Activated naive CD8-positive, alpha-beta T cell treated with anti-CD3 and anti-CD28 coated beads, Interleukin-2, amount 50 U/mL, for 16 hours (primary cell): ENCODE measurements at places on chromosomes 7 and 10.

DNA sequence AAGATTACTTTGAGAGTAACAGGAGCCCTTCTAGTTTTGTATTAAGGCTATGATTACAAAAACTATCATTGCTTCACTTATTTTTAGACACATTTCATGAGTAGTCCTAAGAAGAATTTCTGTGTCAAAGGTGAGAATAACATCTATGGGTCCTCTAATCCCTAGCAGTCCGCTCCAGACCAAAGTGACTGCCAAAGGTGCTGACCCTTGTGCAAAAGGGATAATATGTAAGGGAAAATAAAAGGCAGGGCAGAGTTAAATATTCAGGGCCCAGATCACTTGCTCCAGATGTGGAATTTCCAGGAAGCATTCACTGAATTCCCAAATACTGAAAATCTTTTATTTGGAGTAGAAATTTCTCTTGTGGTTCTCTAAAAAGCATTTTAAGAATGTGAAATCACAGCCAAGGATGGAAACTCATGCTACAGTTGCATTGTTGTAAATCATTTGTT lies 29.3 kb downstream of the RHOBTB1 start:
- DNase-seq, result no peak

DNA sequence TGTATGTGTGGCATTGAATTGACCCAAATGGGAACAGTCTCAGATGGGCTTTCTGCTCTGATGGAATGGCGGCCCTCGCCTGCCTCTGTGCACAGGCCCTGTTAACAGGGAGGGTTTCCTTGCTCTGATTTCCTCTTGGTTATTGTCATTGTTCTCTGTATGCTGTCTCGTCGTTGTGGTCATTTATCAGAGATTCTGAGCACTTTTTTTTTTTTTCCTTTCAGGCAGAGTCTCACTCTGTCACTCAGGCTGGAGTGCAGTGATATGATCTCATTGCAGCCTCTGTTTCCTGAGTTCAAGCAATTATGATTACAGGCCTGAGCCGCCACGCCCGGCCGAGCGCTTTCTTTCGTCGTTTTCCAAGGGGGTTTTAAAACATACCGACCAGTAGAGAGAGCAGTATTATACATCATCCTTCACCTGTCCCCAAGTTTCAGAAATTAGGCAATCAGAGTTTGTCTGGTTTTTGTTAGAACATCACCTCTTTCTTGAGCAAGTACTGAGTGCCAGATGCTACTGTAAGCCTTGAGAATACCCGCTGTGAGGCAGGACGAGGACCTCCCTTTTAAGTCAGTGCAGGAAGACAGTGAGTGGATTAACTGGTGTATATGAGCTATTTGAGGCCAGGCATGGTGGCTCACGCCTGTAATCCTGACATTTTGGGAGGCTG lies 6.5 kb downstream of the CHST12 start:
- no peak for DNase-seq

DNA sequence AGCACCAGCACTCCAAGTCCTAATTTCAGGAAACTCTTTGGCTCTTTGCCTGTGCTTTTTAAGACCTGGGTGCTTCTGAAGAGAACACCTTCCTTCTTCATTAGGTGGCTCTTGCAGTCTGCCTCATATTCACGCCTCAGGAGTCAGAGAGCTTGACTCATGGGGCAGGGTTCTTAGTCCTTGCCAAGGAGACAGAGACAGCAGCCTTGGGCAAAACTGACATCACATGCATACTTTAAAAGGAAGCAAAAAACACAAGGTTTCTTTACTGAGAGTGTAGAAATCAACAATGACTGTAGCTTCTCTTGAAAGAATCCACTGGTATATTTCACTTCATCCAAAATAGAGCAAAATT lies 780.6 kb downstream of the INHBA start:
- no peak for DNase-seq

GRCh38 chr10:8331896-8332729 lies 277.6 kb downstream of the GATA3 start:
- DNase-seq, result peak; percentile 26

- DNase-seq, result no peak
These were observed 15.2 kb upstream of the DNAAF5 start for GRCh38 chr7:711093-711921.

GRCh38 chr7:106180721-106181120 lies 68.6 kb upstream of the SYPL1 start:
- DNase-seq, result no peak

GRCh38 chr7:124649397-124650014 lies 116.1 kb downstream of the GPR37 start:
- no peak for DNase-seq

DNA sequence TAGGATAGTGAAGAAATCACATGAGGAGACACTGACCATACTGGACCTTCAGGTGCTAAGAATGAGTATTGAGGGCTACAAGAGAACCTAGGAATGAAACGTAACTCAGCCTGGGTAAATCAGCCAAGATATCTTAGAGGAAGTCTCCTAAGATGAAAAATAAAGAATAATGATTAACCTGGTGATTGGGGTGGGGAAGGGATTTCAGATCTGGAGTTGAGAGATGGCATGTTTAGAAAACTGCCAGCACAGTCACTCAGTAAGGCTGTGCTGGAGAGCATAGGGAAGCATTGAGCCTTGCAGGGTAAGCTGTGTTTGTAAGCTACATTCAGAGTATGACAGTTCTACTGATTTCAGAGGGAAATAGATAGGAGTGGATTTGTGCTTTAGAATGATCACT lies 1.9 kb upstream of the MALRD1 start:
- DNase-seq, result no peak

- DNase-seq, result no peak
These were observed 13.4 kb downstream of the WDR86 start for GRCh38 chr7:151396328-151396970.

- no peak for DNase-seq
These were observed 154.3 kb downstream of the ZNF365 start for GRCh38 chr10:62528441-62528840.

GRCh38 chr7:143354965-143355364 lies 7.5 kb downstream of the FAM131B start:
- DNase-seq, result no peak

DNA sequence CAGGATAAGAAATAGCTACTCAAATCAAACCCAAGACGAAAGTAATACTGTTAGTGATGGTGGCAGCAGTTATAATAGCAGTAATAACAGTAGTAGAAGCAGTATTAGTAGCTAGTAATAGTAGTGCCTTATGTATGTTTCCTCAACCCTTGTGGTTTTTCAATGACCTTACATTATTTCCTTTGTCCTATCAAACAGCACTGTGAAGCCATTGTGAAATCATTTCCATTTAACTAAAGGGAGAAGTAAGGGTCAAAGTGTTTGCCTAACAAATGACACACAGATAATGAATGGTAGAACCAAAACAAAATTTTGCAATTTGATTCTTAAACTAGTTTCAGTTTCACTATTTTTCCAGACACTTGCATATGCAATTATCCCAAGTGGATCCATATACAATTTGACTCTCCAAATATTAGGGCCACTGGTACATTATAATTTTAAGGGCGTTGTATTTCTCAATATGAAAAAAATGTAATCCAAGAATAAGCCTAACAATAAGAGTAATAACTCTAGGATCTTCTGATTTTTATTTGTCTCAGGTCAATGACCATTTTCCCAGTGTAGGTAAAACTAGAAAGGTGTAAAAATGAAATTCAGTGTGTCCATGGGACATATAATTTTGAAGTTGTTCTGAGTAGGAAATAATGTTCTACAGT lies 33.7 kb upstream of the TMEM26 start:
- no peak for DNase-seq

DNA sequence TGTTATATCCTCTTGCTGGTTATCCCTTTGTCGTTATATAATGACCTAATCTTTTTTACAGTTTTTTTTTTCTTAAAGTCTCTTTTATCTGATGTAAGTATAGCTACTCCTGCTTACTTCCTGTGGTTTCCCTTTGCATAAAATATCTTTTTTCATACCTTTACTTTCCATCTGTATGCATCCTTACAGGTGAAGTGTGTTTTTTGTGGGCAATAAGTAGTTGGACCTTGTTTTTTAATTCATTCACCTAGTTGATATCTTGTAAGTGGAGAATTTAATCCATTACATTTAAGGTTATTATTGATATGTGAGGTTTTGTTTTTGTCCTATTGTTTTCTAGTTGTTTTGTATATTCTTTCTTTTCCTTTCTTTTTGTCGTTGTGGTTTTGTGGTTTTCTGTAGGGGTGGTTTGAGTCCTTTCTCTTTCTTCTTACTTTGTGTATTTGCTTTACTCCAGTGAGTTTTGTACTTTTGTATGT lies 168.6 kb downstream of the MLLT10 start:
- no peak for DNase-seq

DNA sequence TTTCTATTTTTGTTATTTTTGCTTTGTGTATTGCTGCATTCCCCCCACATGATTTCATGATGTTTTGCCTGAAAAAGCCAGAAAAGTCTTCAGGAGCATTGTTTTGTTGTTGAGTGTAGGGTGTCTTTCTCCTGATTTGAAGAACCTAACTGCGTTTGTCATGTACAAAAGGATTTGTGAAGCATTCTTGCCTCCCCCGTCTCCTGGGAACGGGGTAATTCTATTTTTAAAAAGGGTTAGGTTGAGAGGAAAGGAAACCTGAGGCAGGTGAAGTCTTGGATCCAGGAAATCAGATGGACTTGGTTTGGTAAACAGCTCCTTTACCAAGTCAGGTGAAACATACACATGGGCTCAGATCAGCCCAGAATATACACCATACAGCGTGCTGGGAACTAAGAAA lies 26.0 kb upstream of the BTBD16 start:
- DNase-seq, result no peak

GRCh38 chr7:143243111-143243510 lies 20.1 kb upstream of the GSTK1 start:
- no peak for DNase-seq

DNA sequence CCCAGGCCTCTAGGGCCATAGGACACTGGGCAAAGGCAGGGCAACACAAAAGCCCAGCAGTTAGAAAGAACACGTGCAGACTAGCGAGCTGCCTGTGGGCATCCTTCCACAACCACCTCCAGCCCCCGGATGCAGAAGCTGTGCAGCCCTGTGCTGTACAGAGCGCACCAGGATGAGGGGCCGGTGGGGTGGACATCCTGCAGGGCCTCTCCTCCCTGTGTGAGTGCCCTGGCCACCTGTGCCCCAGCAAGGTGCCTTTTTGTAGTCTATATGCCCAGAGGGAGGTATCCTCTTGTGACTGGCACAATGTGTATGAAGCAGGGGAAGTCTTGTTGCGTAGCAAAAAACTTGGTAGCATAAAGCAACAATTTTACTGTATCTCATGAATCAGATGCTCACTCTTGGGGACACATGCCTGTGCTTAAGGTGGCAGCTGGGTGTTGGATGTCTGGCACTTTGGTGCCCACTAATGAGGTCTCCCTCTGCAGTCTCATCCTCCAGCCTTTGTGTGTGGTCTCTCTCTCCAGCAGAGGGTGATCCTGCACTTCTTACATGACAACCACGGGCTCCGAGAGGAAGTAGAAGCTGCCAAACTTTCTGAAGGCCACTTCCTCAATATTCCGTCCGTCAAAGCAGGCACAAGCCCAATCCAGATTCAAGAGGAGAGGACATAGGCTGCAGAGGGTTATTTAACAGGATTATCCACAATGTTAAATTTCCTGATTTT lies 8.7 kb downstream of the NCAPG2 start:
- DNase-seq, result no peak

- no peak for DNase-seq
These were observed 16.1 kb upstream of the HIBADH start for GRCh38 chr7:27678617-27679260.

DNA sequence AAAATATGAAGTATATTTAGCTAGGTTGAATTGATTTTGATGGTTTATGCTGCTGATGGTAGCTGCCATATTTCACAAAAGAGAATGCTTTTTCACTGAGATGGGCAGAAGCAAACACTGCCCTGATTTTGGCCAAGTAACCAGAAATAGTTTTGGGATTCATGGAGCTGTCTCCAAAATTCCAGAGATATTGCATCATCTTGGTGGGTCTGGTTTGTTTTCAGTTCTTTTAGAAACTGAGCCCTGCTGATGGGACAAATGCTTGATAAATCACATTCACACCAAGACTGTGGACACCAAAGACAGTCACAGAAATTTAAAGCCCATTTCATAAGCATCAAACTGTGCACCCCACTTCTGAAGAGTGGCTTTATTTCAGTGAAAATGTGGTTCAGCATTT lies 140.5 kb downstream of the BICC1 start:
- no peak for DNase-seq
